CD4-positive, alpha-beta T cell (primary cell): ENCODE measurements at places on chromosomes 2 and 18.

- no peak for DNase-seq
Observed at GRCh38 chr18:63708650-63709049, 5.9 kb downstream of the SERPINB11 start.

GRCh38 chr2:9083287-9083686 lies 79.8 kb upstream of the MBOAT2 start:
- DNase-seq: no peak

DNA sequence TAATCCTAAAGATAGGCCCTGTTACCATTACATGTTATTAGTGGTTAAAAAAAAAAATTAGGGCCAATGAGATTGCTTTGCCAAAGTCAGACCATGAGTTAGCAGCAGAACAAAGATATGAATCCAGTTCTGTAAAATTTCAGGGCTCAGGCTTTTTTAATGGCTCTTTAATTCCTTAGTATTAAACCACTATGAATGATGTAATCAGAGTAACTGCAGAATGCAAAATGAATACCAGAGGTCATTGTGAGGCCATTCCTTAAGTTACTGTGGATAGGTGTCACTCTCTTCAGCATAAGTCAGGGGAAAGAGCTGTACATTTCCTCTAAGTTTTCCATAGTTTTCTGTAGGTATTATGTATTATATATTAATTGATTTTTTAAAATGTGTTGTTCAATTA lies 42.2 kb upstream of the TBR1 start:
- DNase-seq: no peak

- DNase-seq: no peak
Observed at GRCh38 chr2:1864981-1865421, 120.7 kb upstream of the PXDN start.

- DNase-seq: no peak
Observed at GRCh38 chr18:34224423-34225217, at the start of gene NOL4. TSS of gene NOL4 (minus strand) at chr18:34224913. CDS start at chr18:34223253, 1,660 bp downstream.

DNA sequence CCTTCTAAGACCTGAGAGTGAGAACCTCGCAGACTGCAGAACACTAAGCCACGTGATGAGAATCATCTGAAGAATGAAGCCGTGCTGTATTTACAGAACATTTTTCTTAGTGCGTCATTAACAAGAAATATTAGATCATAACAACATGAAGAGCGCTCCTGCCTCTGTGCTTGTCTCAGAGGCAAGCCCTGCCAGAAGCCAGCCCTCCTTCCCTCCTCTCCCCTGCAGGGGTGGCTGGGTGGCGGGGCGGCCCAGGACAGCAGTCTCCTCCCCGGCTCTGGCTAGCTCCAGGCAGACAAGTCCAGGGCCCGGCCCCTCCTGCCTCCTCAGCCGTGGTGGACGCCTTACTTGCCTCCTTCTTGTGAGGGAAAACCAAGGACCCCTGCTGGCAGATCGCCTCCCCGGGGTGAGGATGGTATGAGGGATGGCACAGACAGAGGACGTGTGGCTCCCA lies 262.7 kb downstream of the TWIST2 start:
- DNase-seq: no peak

DNA sequence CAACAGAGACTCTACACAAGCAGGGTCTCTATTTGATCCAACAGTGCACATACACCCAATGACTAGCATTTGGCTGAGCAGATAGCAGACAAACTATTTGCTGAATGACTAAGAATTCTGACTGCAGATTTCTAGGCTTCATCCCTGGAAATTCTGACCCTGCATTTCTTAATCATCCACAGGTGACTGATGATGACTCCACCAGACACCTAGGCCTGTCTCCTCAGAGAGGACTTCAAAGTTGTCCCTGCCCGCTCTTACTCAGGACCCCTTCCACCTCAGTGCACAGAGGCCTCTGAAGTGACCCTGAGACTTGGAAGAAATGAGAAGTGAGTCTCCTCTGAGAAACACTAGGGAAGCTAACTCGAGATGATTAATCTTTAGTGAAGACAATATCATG lies 51.3 kb downstream of the SEPTIN10 start:
- no peak for DNase-seq

- no peak for DNase-seq
Observed at GRCh38 chr2:34787341-34787740, 1188.2 kb upstream of the FAM98A start.

DNA sequence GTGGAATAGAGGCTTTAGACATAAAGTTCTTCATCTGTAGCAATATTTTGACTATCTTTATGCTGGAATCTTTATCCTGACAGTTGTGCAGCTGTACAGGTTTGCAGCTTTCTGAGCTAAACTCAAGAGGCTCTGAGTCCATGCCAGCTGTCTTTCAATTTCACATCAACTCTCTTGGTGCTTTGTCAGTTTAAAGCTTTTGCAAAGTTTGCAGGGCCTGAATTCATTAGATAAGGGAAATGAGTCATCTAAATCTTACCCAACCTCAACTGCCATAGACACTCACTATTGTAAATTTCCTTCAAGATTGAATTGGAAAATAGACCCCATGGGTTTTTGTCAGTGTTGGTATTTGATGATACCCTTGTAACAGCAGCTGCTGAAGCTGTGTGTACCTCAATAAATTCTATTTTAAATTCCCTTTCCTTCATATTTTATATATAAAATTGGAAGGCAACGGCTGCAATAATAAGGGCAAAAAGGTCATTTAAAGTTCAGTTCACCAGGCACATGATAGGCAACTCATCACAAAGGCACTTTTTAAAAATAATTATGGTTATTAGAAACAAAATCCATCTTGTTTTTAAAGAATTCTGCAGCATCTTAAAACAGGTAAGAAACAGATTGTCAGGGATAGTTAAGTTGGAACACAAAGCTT lies 169.9 kb upstream of the SLC39A10 start:
- no peak for DNase-seq

- DNase-seq: no peak
Observed at GRCh38 chr2:161096336-161096735, 63.9 kb upstream of the TANK start.

- no peak for DNase-seq
Observed at GRCh38 chr2:223725494-223725893, 111.9 kb downstream of the AP1S3 start.

GRCh38 chr2:241618296-241618805 lies 18.6 kb downstream of the THAP4 start:
- DNase-seq: no peak

- DNase-seq: no peak
Observed at GRCh38 chr2:18829976-18830375, 240.6 kb upstream of the NT5C1B start.

GRCh38 chr2:239444626-239445577 lies 44.1 kb upstream of the HDAC4 start:
- no peak for DNase-seq

DNA sequence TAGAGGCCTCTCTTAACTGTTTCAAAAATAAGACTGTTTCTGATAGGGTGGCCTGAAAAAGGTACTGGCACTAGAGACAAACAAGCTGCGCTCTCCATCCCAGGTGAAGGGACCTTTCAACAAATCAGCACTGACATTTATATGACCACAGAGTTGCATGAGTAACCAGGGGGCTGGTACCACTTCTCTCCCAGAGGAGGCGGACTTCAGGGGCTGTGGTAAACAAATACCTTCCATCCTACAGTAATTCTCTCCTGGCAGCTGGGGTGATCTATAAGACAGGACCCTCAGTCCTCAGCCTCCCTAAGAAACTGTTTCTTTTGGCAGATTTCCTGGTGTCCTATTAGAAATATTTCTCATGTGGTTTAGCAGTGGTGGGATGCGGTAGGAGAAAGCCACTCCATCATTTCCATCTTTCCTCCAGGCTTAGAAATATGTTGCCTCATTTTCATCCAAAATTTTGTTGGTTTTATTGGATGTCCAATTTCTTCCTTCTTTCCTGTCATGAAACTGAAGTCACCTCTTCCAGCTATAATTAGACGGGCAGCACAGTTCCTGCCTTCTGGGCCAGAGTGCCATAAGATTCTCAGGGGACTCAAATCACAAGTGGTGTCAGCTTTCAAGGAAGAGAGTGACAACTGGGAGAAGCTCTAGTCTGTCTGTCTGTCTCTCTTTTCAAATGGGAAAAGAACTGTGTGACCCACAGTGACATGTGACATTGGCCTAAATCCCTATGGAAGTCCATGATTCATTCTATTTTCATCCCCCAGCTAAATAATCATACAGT lies 96.4 kb downstream of the CYRIA start:
- DNase-seq: no peak

DNA sequence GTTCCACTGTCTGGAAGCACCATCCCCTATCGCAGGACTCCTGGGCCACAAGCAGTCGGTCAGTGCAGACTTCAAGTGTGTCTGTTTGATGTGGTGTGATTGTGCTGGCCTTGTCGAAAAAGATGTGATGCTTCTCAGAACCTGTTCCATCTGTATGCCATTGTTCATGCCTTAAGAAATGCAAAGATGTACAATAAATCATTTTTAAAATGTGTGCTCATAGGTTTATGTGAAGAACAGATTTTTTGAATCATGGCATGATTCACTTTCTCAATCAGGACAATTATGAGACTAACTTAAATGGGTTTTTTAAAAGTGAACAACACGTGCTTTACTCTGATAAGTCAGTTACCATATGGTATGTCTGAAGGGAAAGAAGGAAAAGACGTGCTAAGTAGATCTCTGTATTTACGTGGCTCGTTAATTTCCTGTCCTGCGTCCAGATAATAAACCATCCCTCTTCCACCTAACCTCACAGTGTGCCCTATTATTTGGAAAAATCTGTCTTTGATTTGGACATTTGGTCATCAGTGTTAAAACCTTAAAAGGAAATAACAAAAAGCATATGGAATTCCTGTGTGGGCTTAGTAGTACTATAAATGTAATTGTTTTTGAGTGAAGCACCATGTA lies 54.9 kb downstream of the PRKRA start:
- DNase-seq: no peak

GRCh38 chr18:3649633-3650426 lies 199.9 kb downstream of the TGIF1 start:
- no peak for DNase-seq

DNA sequence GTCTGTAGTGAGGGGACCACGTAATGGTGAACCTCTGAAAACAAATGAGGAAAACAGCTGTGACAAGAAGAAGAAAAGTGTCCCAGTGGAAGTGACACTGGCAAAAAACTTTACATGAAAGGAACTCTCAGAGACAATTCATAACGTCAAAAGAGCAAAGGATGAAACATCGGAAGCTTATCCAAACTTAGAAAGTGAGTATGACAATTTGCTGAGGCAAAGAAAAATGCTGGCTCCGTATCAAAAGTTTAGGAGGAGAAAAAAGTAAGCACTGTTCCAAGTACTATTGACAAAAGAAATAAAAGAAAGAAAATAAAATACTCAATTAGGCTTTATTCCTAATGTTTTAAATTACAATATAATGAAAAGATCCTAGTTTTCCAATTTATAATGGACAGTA lies 91.3 kb downstream of the NOL10 start:
- no peak for DNase-seq

GRCh38 chr2:74074487-74074886 lies 73.2 kb downstream of the BOLA3 start:
- no peak for DNase-seq

DNA sequence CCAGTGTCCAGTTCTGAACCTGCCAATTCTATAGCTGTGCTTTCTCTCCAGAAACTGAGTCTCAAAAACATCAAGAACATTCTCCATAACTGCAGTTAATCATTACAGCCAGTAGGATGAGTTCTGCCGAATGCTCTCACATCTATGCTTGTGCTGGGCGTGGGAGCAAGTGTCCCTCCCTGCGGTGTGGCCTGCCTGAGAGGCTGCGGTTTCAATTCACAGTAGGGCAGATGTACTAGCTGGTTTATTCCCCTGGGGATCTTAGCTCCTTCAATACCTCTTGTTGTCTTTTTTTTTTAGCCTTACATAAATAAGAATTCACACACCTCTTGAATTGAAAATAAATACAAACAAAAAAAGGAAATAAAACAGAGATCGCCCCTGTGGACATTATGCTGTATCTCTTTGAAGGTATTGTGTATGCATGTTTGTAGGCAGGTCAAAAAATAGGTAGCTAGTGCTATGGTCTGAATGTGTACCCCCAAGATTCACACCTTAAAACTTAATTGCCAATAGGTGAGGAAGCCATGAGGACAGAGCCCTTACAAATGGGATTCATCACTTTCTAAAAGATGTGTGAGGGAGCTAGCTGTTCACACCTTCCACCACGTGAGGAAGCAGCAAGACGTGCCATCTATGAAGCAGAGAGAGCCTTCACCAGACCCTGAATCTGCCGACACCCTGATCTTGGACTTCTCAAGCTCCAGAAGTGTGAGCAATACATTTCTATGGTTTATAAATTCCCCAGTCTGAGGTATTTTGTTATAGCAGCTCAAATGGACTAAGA lies 74.3 kb downstream of the BCL2L11 start:
- no peak for DNase-seq

GRCh38 chr2:70767699-70768589 lies at the start of gene ADD2:
TSS of gene ADD2 (minus strand) at chr2:70768200. CDS start at chr2:70706408, 61,792 bp downstream.
- DNase-seq: no peak

GRCh38 chr18:27860011-27860410 lies 316.9 kb downstream of the CDH2 start:
- no peak for DNase-seq

DNA sequence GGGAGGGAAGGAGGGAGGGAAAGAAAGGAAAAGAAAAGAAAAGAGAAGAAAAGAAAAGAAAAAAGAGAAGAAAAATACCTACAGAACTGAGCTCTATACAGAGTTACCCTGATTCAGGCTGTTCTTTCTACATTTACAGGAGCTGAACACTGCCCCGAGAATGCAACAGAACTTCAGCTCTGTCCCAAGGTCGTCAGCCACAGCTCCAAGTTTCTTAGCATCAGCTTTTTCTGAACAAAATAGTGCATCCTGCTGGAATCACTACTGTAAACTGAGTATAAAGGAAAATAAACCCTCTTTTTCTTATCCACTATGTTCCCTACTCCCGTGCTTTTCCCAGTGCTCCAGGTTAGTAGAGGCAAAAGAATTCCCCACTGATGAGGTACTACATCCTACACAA lies 4.7 kb upstream of the PPP4R1 start:
- DNase-seq: no peak

DNA sequence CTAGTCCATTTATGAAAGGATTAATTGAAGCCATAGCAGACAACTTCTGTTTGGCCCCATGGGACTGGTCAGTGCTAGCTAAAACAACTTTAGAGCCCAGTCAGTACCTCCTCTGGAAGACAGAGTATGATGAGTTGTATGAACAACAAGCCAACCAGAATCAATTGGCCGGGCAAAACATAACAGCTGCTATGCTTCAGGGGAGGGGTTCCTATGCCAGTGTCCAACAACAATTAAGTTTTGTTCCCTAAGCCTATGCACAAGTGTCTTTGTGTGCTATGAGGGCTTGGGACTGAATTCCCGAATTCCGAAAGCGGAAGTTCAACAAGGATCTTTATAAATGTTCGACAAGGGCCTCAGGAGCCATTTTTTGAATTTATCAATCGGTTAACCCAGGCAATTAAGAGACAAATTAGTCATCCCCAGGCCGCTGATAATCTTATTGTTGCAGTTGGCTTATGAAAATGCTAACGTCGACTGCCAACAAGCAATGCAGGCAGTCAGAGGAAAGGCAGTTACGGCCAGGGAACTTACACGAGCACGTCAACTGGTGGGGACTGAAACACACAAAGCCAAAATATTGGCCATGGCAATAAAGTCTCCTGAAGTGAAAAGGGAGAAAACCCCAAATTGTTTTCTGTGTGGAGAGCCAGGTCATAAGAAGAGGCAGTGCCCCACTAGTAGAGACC lies 57.9 kb downstream of the ZNF638 start:
- DNase-seq: no peak
